ENCODE measurements at places on chromosomes 5 and 9. TPM values are rescaled to one million over a fixed set of nuclear protein-coding genes. Genes with fewer than 3 reads are reported as not detected.

PLPPR1 gene
- not detected for total RNA-seq

GHR gene
- 2.0 TPM for total RNA-seq

TAF1L gene
- not detected for total RNA-seq

NFIL3 gene
- 6.0 TPM for total RNA-seq

CNTNAP3 gene
- total RNA-seq, result 2.5 TPM

CTSV gene
- 26.3 TPM for total RNA-seq

GPR151 gene
- not detected for total RNA-seq

ACSL6 gene
- total RNA-seq, result 0.39 TPM

INPP5E gene
- 8.8 TPM for total RNA-seq

TYRP1 gene
- not detected for total RNA-seq

TPPP gene
- 0.94 TPM for total RNA-seq

DAPK1 gene
- total RNA-seq, result 1.0 TPM

DMRTA1 gene
- 0.84 TPM for total RNA-seq

SPATA31C1 gene
- not detected for total RNA-seq

IFNB1 gene
- not detected for total RNA-seq

TMC1 gene
- not detected for total RNA-seq

MAPK9 gene
- total RNA-seq, result 19.6 TPM

SLC6A7 gene
- total RNA-seq, result not detected

THBS4 gene
- 1.7 TPM for total RNA-seq

NCS1 gene
- total RNA-seq, result 38.3 TPM

PPP2R2B gene
- total RNA-seq, result 1.8 TPM

YTHDC2 gene
- total RNA-seq, result 12.1 TPM

CYLC2 gene
- not detected for total RNA-seq

SCGB3A2 gene
- not detected for total RNA-seq

SLCO4C1 gene
- total RNA-seq, result 0.19 TPM

MYORG gene
- total RNA-seq, result 12.7 TPM

CCL21 gene
- not detected for total RNA-seq

RETREG1 gene
- 0.47 TPM for total RNA-seq

ZDHHC21 gene
- total RNA-seq, result 3.3 TPM

ERAP2 gene
- total RNA-seq, result 14.2 TPM

SOHLH1 gene
- not detected for total RNA-seq

GABRP gene
- total RNA-seq, result not detected

PDE8B gene
- total RNA-seq, result not detected

IFNA13 gene
- not detected for total RNA-seq

ANKS6 gene
- total RNA-seq, result 16.2 TPM

CARTPT gene
- total RNA-seq, result not detected

TMEM8B gene
- total RNA-seq, result 1.1 TPM

SLC27A4 gene
- 38.4 TPM for total RNA-seq

PPP1R26 gene
- total RNA-seq, result 20.7 TPM

Data from hair follicular keratinocyte (primary cell).